ENCODE measurements at places on chromosomes 6 and 20. TPM values are rescaled to one million over a fixed set of nuclear protein-coding genes. Genes with fewer than 3 reads are reported as not detected.

- no peak for DNase-seq
Measured at GRCh38 chr6:47681201-47681990, 17.0 kb upstream of the ADGRF4 start.

GRCh38 chr6:122736163-122736562 lies 43.4 kb upstream of the FABP7 start:
- DNase-seq: no peak

Gene DSP
- 109 TPM for total RNA-seq

DNA sequence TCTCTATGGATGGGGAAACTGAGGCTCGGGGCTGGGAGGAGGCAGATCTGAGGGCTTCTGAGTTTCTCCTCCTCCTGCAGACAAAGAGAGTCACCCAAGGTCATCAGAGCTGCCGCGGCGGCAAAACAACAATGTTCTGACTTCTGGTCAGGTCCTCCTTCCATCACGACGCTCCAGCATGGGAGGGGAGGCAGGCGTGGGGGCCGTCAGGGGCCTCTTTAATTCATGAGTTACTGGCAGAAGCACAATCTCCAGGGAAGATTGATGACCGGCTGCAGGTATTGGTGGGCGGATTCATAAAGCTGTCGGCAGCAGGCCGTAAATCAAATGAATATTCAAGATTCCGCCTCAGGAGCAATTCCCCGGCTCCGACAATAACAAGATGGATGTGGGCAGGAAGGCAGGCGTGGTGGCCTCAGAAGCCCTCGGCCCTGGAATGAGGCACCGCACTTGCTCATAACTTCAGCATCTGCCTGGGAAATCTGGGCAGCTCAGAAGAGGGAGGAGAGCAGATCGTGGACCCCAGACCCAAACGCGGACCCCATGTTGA lies 19.1 kb downstream of the PCK1 start:
- DNase-seq: no peak

Gene NKX2-4
- not detected for total RNA-seq

- DNase-seq: no peak
Measured at GRCh38 chr6:37362101-37362828, 8.5 kb downstream of the RNF8 start.

GRCh38 chr6:31096656-31097055 lies 15.7 kb downstream of the C6orf15 start:
- DNase-seq: no peak

GRCh38 chr6:2209226-2209809 lies 36.1 kb downstream of the GMDS start:
- peak; percentile 48 for DNase-seq

GRCh38 chr6:42392833-42393232 lies 58.9 kb downstream of the TRERF1 start:
- no peak for DNase-seq

DNA sequence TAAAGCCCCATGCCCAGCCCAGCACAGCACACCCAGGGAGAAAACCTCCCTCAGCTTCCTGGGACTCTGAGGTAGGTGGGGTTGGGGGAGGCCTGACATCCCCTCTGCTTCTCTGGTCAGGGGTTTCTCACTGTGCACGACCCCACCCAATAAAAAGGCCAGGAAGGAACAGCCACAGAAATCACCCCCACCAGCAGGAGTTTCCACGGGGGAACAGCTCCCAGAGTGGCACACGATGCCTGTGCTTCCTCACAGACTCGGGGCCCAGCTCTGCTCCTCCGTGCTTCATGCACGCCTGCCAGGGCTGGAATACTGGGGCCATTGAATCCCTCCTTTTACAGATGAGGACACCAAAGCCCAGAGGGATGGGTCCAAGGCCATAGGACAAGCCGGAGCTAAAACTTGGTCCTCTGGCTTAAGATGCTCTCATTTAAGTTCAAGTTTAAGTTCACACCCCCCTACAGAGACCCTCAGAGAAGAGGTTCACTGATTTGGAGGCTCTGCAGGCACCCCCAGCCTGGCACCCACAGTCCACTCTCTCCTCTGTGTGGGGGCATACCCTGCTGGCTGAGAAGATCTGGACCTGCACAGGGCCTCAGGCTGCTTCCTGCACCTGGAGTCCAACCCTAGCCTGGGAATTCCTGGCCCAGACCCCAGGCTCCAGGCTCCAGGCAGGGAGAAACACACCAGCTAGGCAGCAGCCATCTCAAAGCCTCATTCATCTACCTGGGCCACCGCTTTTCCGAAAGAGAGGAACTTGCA lies 14.3 kb downstream of the ACSS1 start:
- DNase-seq: peak; percentile 3

Gene CST5
- total RNA-seq: 0.93 TPM

- DNase-seq: no peak
Measured at GRCh38 chr6:39855356-39855995, 63.3 kb downstream of the DAAM2 start.

GRCh38 chr6:26020329-26021000 lies 57.9 kb downstream of the TRIM38 start:
- peak; percentile 84 for DNase-seq

- DNase-seq: no peak
Measured at GRCh38 chr6:39518221-39518620, 195.7 kb upstream of the KCNK16 start.

GRCh38 chr6:167157863-167158262 lies at the start of gene GPR31:
GPR31 (minus strand) TSS chr6:167157980; CDS start chr6:167157831, 149 bp downstream.
- DNase-seq: no peak

GRCh38 chr6:148375401-148375800 lies 32.8 kb downstream of the SASH1 start:
- no peak for DNase-seq

DNA sequence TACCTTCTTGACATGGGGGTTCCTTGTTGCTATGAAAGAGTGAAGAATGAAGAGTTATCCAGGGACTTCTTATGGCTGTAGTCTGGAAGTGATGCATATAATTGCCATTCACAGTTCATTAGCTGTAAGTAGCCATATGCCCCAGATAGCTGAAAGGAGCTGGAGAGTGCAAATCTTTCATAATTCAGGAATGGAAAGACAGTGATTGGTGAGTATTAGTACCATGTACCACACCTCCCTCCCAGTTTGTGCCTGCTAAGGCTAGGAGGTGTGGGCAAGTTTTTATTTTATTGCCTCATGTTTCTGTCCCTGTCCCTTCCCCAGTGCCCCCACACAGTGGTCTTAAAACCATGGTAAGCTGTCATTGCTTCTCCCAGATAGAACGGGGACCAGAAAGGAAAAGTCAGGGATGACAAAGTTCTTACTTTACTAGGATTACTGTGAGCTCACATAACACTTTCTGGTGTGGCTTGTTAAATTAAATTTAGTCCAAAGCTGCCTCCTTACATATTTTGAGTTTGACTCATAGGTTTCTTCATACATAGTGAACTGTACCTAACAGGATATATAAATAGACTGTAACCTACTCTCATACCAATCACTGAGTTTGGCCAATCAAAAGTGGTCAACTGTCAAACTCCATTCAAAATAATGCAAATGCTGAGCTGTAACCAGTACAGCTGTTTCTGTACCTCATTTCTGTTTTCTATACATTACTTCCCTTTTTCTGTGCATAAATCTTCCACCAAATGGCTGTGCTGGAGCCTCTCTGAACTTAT lies 119.4 kb downstream of the RFPL4B start:
- peak; percentile 7 for DNase-seq

Data from PC-9 (cell line).